Activated CD4-positive, CD25-positive, alpha-beta regulatory T cell treated with anti-CD3 and anti-CD28 coated beads, Interleukin-2, amount 50 U/mL, for 72 hours (primary cell): ENCODE measurements at places on chromosomes 4 and X.
A peak's percentile ranks its signal among the peaks of the same experiment; 100 is the strongest.

DNA sequence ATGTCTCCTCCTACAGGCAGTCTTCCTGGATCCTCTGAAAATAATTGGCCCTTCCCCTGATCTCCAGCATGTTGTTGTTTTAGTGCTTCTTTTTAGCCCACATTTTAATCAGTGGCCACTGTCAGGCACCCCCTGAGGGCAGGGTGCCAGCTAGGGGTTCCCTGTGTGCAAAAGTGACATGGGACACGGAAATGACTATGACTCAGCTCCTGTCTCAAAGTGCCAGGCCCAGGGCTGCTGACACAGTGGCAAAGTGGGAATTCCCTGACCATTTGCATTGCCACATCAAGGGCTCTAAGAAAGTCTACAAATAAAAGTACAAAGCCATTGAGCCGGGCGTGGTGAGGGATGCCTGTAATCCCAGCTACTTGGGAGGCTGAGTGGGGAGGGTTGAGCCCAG lies 24.8 kb downstream of the HMX1 start:
- DNase-seq, result peak; percentile 17

DNA sequence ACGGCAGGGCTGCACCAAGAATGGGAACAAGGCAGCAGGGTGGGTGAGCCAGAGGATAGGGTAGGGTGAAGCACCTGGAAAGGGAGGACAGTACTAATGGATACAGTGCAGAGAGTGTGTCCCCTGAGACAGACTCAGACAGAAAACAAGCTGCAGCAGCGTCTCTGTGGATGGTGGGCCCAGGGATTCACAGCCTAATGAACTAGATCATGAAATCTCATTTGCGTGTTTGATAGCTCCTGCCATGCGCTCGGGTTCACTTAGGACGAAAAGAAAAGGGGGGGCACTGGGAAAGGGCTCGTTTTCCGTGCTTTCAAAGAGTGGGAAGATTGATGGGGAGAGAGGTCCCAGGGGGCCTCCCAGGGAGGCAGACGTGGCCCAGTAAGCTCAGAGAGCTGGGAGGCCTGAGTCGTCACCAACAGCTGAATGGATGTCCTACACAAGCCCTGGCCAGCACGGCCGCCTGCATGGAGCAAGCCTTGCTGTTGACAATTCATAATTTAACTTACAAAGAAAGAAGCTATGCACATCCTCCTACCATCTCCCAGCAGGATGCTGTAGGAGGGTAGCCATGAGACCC lies 446.9 kb downstream of the BCOR start:
- no peak for DNase-seq

- DNase-seq, result no peak
These were observed 32.7 kb upstream of the NKRF start for GRCh38 chrX:119638725-119639471.

GRCh38 chr4:87354168-87355102 lies 31.8 kb upstream of the HSD17B13 start:
- DNase-seq, result no peak

- DNase-seq, result no peak
These were observed 153.6 kb downstream of the RBMX2 start for GRCh38 chrX:130555341-130555740.

- no peak for DNase-seq
These were observed 10.0 kb downstream of the MAGEB17 start for GRCh38 chrX:16177260-16177659.
